Stimulated activated naive CD4-positive, alpha-beta T cell (primary cell): ENCODE measurements at places on chromosomes 12 and 14.

DNA sequence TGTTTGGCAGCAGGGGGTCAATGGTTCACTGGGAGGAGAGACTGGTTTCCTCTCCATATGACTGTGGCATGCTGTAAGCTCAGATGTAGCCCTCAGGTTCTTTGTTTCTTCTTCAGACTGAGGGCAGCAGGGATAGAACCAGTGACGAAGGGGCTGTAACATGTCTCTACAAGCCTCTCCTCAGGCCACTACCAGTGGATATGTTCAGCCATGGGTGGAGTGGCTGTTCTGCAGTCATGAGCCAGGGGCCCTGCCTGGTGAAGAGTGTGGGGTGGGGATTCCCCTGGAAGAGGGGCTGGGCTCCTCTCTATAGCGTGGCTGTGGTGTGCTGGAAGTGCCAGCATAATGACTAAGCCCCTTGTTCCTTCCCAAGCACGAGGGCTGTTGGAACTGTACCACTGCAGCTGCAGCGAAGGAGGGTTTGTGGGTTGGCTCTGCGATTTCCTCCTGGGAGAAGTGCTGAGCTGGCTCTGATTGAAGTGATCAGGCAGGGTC is 55.8 kb downstream of the CMAS start:
- no peak for DNase-seq

- no peak for DNase-seq
These were observed 16.1 kb upstream of the RND1 start for GRCh38 chr12:48881686-48882314.

- no peak for DNase-seq
These were observed 43.9 kb downstream of the STXBP6 start for GRCh38 chr14:25006031-25006430.

DNA sequence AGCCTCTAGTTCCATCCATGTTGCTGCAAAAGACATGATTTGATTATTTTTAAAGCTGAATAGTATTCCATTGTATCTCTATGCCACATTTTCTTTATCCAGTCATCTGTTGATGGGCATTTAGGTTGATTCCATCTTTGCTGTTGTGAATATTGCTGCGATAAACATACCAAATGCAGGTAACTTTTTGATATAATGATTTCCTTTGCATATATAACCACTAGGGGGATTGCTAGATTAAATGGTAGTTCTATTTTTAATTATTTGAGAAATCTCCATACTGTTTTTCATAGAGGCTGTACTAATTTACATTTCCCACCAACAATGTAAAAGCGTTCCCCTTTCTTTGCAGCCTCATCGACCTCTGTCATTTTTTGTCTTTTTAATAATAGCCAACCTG is 342.5 kb downstream of the MDGA2 start:
- DNase-seq = no peak

GRCh38 chr12:64125913-64126312 is 96.2 kb downstream of the KICS2 start:
- DNase-seq = no peak

- no peak for DNase-seq
These were observed 58.0 kb downstream of the KCNA5 start for GRCh38 chr12:5101686-5102085.

GRCh38 chr14:35229084-35229791 is 62.9 kb upstream of the PSMA6 start:
- no peak for DNase-seq

- DNase-seq = peak; percentile 20
These were observed 67.3 kb downstream of the SPTB start for GRCh38 chr14:64812412-64812811.

- DNase-seq = no peak
These were observed 63.8 kb downstream of the FBXO33 start for GRCh38 chr14:39368261-39368959.

- no peak for DNase-seq
These were observed 71.3 kb upstream of the SCN8A start for GRCh38 chr12:51519755-51520154.

- DNase-seq = no peak
These were observed 116.8 kb downstream of the WIF1 start for GRCh38 chr12:65004270-65004669.

DNA sequence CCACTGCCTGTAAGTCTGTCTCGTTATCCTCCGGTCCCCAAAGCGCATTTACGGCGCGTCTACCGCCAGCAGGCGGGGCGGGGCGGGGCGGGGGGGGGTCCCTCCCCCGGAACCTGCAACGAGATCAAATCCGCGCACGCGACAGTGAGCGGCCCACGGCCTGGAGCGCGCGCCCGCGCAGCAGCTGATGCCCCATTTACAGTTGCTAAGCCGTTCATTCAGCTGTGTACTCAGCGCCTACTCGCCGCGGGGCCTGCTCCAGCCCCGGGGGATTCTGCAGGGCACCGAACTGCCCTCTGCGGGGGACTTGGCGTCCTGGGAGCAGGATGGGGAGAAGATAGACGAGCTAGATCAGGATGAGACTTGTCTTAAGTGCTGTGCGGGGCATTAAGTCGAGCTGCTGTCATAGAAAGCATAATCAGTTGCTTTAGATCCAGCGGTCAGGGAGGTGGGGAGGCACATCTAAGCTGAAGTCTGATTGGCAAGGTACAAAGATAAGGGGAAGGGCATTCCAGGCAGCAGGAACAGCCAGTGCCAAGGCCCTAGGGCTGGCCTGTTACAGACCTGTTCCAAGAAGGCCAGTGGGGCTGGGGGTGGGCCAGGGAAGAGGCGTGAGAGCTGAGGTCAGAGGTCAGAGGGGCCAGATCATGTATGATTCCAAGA is 1.4 kb upstream of the CCDC85C start:
- peak; percentile 79 for DNase-seq

GRCh38 chr14:39367387-39367751 is 64.9 kb downstream of the FBXO33 start:
- no peak for DNase-seq

GRCh38 chr12:46701356-46701755 is 124.4 kb downstream of the SLC38A4 start:
- DNase-seq = no peak

DNA sequence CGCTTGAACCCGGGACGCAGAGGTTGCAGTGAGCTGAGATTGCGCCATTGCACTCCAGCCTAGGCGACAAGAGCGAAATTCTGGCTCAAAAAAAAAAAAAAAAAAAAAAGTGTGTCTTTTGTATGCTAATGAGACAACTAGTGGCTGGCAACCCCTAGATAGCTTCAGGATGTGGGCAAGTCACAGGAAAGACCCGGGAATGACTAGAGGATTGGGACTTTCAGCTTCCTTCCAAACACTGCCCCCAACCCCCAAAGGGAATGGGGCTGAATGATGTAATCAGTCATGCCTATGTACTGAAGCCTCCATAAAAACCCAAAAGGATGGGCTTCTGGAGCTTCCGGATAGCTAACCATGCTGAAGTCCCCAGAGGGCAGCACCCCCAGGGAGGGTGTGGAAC is 28.6 kb downstream of the USP44 start:
- no peak for DNase-seq

DNA sequence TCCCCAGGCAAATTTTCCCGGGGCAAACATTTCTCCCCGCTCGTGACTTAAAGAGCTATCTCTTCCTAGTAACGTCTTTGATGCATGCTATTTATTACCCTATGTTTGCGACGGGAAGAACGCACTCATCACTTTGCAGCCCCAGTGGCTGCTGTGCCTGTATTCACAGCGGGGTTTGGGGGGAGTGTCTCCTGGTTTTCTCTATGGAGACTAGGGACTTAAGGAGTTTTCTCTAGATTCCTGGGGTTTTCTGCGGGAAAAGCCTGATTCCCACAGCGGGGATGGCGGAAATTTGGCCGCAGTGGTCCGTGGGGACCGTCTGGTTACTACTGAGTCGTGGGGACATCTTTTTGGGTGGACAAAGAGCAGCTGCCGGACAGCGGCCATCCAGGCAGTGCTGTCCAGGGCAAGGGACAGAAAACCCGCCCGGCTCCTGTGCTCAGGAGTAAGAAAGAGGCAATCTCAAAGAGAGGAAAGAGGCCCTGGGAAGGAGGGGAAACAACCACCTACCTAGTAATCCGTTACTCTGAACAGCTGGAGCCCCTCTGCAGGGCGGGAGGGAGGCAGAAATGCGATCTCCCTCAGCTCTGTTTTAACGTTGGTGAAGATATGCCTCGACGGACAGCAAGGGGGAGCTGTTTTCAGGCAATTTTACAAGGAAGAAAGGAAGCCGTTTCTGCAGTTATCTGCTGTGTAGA is 771 bp upstream of the AVPR1A start:
- DNase-seq = no peak

- no peak for DNase-seq
These were observed 55.9 kb upstream of the RERGL start for GRCh38 chr12:18145924-18146323.

DNA sequence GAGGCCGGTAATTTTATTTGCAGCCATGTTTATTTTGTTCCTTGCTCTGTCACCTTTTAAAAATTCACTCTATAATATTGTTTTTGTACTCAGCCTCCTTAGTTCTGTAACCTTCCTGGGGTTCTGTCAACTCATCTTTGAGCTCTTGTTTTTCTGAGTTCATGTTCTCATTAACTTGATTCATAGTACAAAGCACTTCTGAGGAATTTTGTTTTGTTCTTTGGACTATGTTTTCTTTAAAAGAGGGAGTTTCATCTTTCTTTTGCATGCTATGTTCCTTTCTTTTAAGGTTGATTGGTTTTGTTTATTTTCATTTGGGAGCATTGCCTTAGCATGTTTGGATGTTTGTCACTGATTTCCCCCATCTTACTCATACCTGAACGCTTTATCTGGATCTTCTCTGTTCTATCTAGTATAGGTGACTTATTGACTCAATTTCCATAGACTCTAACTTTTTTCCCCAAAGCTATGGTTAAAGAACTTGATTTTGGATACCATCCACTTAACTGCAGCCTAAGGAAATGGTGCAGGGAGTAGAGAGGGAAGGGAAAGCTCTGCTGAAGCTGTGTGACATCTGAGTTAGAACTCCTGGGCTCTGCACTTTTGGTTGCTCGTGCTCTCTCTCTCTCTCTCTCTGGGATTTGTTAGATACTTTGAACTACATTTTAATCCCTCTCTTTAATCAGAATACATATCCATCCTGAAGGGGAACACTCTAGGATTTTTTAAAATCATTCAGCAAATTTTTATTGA is 268.5 kb downstream of the PAWR start:
- no peak for DNase-seq

DNA sequence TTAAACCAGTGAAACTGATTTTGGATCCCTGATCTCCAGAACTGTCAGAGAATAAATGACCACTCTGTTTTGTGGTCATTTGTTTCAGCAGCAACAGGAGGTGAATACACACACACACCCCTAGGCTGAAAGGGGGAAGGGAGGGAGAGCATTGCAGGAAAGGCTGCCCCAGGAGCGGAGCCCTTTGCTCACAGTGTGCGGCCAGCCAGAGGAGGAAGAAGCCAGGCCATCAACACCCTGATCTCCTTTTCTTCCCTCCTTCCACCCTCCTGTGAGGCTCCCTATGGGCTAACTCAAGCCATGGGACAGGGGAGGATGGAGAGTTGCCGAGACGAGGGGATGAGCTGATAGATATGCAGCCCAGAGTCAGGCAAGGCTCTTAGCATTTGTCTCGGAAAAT is 211.9 kb downstream of the TBX5 start:
- DNase-seq = no peak

GRCh38 chr12:23681237-23681636 is 268.2 kb downstream of the SOX5 start:
- no peak for DNase-seq

GRCh38 chr14:102046337-102047278 is 40.2 kb downstream of the HSP90AA1 start:
- no peak for DNase-seq

DNA sequence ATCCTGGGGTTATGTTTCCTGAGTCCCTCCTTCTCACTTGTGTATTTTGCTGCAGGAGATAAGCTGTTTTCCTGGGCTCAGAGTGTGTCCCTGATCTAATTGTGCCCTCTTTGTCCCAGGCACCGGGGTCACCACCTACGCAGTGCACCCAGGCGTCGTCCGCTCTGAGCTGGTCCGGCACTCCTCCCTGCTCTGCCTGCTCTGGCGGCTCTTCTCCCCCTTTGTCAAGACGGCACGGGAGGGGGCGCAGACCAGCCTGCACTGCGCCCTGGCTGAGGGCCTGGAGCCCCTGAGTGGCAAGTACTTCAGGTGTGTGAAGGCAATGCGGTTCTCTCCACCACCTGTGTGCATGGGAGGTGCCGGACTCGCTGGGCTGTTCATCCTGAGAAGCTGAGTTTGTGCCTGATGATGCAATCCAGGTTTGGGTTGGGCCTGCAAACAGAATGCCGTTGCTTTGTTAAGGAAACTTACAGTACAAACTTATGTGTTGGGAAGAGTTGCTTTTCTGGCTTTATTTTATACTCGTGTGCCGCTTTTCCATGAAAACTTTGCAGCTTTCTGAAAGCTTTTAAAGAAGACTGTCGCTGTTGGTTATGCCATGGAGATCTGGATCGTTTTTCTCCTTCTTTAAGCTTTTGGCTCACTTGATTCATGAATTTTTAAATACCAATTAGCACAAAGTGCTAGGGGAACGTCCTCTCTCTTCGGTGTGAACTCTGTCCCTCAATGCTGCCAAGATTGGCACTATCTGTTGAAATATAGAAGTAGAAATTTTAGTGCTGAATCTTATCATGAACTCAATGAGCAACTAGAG is 27.6 kb downstream of the RDH12 start:
- DNase-seq = no peak

DNA sequence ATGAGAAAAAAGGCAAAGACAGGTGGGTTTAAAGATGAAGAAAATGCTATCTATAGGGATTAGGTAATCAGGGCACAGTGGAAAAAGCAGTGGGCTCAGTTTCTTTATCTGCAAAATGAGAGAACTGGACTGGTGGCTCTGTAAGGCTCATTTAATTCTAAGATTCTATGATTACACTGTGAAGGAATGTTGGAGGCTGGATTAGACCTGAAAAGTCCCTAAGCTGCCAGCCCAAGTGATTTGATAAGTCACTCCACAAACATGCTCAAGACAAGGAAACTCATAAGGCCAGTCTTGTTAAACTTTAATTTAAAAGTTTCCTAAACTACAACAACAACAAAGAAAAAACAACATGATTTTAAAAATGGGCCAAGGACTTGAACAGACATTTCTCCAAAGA is 75.1 kb downstream of the DCAF5 start:
- no peak for DNase-seq

DNA sequence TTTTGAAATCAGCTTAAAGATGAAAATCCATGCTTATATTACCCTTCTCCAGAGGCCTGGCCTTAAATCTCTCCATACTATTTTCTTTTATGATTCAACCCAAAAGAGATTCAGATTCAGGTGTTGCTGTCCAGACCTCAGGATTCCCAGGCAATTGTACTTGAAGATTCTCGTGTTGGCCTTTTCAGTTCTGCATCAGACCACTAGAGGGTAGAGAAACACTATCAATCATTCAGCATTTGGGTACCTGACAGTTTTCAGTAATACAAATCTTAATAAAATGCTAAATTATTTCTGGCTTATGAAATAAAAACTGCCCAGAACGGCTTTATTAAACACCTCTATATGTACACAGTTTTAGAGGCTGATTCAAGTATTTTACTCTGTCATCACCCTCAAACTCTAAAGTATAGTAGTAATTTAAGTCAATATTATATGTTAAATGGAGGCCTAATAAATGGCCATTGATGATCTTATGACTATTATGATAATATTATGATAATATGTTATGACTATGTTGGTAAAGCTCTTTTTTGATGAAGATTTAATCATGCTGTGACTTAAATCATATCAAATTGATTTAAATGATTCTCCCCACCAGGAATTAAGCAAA is 301.1 kb downstream of the DUSP6 start:
- peak; percentile 48 for DNase-seq

- no peak for DNase-seq
These were observed 1.1 kb upstream of the C14orf132 start for GRCh38 chr14:96037891-96038557.
